ENCODE measurements at places on chromosomes 2 and 18. TPM values are rescaled to one million over a fixed set of nuclear protein-coding genes. Genes with fewer than 3 reads are reported as not detected.

SCN3A gene
- 2.1 TPM for total RNA-seq

MRPS9 gene
- total RNA-seq, result 16.2 TPM

PROM2 gene
- 1.4 TPM for total RNA-seq

DNA sequence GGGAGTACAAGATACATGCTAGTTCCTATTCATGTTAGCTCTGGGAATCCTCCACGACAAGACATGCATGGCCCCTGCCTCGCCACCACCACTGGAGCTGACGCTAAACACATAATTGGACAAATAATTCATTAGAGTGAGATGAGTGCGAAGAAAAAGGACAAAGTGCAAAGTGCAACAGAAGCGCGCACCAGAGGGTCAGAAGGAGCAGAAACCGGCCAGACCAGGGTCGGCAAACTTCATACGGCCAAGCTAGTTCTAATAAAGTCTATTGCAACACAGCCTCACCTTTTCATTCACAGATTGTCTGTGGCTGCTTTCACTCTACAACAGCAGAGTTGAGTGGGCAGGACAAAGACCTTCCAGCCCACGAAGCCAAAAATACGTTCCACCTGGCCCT, 266.1 kb upstream of the KLHL29 start:
- no peak for DNase-seq

DNA sequence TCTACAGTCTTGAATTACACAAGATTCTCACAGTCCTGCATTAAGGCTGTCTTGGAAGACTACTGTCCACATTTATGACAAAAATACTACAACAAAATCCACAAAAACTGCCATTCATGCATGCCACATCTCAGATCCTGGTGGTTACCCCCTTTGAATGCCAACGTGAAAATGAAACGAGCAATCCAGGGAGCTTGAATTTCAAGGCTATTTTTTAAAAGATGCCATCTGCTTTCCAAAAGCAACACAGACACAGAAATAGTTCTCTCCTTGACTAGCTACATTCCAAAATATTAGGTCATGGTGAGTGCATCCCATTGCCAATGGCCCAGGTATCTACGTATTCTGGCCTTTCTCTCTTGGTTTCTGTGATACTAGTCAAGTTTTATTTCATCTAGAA, 36.3 kb downstream of the IRS1 start:
- no peak for DNase-seq

DNA sequence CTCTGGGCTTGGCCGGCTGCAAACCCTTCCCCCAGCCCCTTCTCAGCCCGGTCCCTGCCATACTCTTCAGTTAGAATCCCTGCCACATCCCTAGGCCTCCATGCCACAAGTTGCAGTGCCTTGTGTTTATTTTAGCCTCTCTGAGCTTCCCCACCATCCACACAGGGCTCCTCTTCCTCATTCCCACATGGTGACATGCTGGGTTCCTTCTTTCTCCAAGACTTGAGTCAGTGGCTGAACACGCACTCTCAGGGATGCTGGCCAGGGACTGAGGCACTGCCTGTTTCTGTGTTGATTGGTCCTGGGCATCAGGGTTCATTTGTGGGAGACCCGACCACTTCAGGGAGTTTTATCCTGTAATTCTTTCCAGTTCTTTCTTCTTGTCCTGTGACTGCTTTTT, 56.3 kb downstream of the KCNS3 start:
- no peak for DNase-seq

GRCh38 chr2:12321886-12322285, 394.9 kb upstream of the TRIB2 start:
- DNase-seq, result no peak

Data from esophagus muscularis mucosa (tissue), 4 donors.